ENCODE measurements at places on chromosomes 3 and 15.

DNA sequence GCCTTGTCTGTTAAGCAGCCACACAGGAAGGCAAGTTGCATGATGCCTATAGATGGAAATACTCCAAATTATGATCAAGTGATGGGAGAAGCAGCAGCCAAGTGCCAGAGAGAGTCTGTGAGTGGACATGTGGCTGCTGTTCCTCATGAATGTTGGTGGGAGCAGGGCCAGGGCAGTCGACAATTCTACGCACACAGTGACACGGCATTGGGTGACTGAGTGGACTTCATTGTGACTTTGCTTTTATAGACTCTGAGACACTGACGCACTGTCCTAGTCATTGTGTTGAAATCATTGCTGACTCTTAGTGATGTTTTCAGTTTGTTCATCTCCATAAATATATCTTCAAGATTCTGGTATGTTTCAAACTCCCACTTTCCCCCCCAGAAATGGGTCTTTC lies 246.3 kb upstream of the SEMA6D start:
- no peak for DNase-seq

DNA sequence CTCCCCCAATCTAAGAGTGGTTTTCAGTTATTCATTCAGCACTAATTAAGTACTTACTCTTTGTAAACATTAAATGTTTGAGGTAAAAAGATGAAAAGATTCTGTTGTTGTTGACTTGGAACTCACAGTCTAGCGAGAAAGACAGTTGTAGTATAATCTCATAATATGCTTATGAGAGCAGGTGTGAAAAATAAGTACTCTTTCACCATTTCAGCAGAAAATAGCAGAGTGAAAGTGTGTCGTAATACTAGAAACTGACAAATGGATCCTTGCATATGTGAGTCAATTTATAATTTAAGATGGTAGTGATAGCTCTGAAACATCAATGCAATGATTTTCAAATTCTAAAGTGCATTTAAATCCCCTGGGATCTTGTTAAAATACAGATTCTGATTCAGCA lies 618.8 kb upstream of the CCDC54 start:
- DNase-seq, result no peak

DNA sequence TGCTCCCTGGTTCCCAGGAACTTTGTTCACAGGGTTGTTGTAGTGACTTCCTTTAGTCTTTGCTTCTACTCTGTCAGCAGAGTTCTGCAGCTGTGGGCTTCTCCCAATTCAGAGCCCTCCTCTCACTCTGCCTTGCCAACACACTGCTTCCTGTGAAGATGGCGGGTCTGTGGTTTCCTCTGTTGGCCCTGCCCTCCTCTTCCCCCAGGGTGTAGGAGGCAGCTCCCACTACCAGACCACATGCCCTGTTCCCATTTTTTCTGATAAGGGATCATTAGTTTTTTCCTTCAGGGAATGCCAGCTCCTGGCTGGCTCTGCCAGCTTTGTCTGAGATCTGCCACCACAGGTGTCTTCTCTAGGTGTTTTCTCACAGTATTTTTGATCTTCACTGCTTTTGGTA lies 12.7 kb downstream of the SPSB4 start:
- DNase-seq, result peak; percentile 61

DNA sequence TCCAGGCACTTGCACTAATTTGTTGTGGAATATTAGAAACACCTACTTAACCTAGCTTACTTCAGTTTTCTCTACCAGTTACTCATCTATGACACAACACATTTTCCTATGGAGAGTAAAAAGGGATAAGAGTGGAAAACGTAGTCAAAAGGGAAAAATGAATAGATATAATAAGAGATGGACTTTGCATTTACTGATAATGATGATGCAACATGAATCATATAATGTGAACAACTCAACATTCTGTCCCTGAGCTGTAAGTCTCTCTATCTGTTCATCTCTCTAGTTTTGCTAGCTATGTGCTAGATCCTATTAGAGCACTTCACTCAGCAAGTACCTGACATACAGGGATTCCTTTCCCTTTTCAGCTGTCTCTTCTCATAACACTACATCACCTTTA lies 627.1 kb downstream of the AGBL1 start:
- no peak for DNase-seq

DNA sequence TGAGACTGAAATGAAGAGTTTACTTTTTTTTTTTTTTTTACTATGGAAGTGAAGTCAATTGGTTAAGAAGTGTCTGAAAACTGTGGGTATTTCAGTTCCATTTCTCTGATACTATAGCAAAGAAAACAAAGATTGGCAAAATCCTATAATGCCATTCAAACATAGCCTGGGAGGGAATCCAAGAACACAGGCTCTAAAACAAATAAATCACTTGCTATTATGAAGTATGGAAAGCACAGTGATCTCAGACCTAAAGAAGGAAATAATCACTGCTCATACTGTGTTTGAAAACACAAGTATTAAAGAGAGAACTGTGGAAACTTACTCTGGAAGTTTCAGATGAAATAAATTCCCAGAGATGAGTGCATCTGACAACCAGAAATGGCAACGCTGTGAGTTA lies 12.0 kb downstream of the SAMMSON start:
- no peak for DNase-seq

- DNase-seq, result no peak
These were observed 343.9 kb downstream of the ZBTB20 start for GRCh38 chr3:114803042-114803695.

GRCh38 chr3:170701696-170702678 lies 116.1 kb upstream of the SLC7A14 start:
- no peak for DNase-seq

GRCh38 chr3:107208100-107208499 lies 169.1 kb upstream of the CCDC54 start:
- DNase-seq, result peak; percentile 58

DNA sequence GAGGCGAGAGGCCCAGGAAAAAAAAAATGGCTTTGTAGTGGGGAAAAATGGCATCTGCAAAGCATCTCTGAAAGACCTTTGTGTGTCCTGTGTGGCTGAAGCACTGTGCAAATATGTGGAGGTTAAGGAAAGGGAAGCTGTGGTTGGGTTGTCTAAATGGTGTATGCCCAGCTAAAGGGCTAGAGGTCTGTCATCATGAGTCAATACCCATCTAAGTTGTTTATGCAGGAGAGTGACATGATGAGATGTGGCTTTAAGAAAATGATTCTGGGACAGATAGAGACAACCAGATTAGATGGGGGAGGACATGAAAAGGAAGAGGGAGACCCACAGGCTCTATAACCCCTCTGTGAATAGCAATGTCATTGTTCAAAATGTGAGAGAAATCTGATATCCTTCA lies 280.7 kb downstream of the MFSD1 start:
- DNase-seq, result no peak
